ENCODE measurements at places on chromosomes 1 and 21.

- no peak for DNase-seq
Observed at GRCh38 chr1:40708750-40709099, 17.2 kb downstream of the NFYC start.

GRCh38 chr1:245822996-245823395 is 668.2 kb downstream of the KIF26B start:
- DNase-seq: no peak

- DNase-seq: no peak
Observed at GRCh38 chr1:112040891-112041740, 51.6 kb upstream of the KCND3 start.

DNA sequence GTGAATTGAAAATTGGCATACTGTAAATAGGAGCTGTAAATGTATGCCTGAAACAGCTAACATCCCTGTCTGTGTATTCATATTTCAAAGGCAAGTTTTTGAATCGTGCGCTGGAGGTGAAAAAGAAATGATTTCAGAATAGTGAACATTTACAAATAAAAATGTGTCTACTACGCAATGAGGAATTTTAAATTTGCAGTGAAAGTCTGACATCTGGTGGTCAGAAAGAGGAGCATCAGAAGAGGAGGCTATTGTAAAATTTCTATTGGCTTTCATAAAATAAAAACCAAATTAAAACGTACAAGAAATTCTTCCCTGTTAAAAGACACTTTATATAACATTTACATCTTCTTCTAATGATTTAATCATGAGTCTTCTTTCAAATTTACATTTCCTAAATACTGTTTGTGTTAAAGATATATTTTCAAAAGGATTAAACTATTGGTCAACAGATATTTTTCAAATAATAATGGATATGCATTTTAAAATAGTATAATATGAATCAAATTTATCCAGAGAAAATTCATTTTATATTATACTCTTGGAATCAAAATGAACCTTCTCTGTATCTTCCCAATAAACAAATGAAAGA is 113.7 kb upstream of the RRP15 start:
- no peak for DNase-seq

DNA sequence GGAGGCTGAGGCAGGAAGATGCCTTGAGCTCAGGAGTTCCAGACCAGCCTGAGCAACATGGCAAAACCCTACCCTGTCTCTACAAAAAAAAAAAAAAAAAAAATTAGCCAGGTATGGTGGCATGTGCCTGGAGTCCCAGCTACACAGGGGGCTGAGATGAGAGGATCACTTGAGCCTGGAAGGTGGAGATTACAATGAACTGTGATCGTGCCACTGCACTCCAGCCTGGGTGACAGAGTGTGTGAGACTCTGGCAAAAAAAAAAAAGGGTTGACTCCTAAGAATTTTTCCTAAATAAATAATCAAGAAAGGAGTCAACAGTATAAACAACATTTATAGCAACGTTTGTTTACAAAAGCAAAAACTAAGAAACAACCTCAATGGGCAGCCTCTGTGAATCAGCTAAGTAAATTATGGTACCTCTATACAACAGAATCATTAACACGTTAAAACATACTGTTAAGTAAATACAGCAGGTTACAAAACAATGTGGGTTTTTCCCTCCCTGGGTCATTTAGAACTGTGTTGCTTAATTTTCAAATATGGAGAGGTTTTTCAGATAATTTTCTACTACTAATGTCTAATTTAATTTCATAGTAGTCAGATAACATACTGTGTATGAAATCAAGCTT is 56.8 kb downstream of the SLC30A10 start:
- no peak for DNase-seq

DNA sequence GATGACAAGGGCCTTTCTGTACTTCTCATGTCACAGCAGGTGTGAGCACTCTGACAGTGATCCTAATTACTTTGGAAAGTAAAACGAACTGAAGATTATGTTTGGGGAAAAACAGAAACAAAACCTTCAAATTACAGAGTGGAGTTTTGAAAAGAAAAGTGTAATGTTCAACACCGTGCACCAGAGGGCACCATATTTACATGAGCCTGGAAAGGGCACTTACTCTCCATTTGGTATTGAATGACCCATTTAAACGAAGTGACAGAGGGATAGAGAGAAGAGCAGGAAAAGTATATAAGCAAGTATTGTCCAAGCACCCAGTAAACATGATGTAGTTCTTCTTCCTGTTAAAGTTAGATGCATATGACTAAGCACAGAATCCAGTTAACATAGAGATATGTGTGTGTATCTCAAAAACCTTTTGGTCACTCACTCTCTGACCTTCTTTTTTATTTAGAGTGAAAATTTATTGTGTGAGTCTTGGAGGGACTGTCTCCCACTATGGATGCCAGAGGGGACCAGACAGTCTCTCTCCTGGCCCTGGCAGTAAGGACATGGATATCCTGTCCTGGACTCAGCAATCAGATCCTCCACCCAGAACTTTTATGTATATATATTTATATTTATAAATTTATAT is 3.8 kb upstream of the RGSL1 start:
- no peak for DNase-seq

- no peak for DNase-seq
Observed at GRCh38 chr1:153669606-153670005, 1.2 kb downstream of the ILF2 start.

- no peak for DNase-seq
Observed at GRCh38 chr1:196143602-196144342, 464.5 kb downstream of the KCNT2 start.

- no peak for DNase-seq
Observed at GRCh38 chr1:198628067-198628455, 10.8 kb upstream of the PTPRC start.

DNA sequence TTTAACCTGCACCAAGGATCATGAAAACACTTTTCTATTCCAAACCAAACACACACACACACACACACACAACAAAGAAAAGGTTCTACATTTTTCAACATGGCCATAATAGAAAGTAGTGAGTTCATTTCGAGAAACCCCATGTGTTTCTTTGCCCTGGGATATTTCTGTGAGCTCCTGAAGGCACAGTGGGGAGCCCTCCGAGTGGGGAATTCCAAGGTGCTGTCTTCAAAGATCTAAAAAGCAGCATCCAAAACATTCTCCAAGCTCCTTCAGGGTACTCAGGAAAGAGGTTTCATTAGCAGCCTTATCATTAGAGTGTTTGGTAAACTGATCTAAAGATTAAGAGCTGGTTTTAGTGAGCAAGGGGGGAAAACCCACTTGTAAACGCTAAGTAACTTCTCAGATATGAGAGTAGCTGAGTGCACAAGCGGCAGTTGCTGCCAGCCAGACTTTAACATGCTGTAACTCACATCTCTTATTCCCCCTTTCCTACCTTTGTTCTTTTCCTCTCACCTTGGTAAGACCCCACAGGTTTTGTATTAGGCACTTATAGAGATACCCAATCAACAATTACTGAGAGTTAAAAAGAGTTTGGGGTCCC is 38.3 kb downstream of the ZC3H11B start:
- no peak for DNase-seq

- no peak for DNase-seq
Observed at GRCh38 chr1:208309771-208310170, 65.6 kb upstream of the PLXNA2 start.

DNA sequence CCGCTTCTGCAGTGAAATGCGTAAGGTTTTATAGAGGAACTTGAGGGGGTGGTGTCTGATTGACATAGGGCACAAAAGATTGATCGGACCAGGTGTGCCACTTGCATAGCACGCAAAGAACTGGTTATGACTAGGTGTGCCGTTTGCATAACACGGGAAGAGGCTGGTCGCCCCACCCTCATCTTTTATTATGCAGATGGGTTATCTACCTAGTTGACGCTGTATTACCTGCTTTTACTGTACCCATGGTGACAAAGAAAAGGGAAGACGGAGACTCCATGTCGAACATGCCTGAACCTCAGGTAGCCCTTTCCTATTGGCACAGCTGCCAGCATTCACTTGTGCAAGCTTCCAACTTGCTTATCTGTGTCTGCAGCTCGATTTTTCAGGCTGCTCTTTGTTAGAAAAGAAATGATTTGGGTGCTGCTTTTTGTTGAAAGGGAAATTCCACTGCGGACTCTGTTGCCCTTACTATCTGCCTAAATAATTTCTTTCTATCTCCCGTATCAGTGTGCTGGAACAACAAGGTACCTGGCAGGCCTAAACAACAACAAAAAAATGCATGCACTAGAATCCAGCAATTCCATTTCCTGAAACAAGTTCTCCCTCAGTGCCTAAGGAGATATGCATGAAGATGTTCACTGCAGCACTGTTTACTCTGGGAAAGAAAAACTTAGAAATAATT is 194.4 kb upstream of the KAZN start:
- DNase-seq: no peak

- no peak for DNase-seq
Observed at GRCh38 chr1:245748240-245748639, 593.5 kb downstream of the KIF26B start.

DNA sequence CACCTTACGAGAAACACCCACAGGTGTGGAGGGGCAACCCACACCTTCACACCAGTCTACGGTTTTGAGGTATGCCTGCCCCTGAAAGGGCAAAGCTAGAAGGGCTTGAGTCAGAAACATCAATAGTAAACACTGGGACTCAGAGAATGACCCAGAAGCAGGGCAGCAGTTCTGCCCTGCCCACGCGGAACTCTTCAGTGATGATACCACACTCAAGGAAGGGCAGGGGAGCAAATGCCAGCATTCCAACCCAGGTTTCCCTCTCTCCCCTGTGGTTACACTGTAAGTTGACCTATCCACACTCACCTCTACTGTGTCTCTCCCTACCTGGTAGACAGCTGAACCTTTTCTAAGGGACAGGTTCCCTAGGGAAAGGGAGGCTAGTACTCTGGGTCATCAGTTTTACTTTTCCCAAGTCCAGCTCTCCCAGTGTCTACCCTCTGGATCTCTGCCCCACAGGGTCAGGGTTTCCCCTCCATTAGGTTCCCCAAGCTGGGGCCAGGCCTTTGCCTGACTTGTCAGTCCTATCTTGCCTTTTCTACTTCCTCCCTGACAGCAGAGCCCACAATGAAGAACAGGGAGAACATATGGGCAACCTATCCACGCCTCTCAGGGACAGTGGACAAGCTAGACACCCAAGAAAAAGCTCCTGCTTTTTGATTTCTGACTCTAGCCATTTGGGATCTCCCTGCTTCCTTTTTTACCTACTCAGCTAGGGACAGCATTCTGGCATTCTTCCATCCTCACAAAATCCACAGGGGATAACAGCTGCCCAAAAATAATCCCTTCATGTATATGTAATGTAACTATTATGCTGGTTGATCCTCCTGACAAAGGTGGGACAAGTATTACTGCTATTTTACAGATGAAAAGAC is 3.0 kb downstream of the F11R start:
- no peak for DNase-seq

DNA sequence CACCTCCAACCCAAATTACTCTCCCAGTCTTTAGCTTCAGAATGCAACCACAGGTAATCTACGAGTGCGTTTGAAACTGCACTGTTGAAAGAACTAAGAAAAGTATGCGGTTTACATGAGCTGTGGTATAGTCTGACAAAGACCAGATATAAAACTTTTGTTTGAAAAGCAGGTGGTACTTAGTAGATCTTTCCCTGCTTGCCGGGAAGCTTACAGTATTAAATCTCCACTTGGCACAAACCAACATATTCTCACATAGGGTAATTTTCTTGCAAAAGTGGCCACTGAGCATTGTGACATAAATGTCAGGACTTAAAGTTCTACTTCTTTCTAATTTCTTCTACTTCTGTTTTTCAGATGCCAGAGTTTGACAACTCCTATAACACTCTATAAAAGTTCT is 8.4 kb downstream of the RGS2 start:
- no peak for DNase-seq

GRCh38 chr21:44006656-44007055 is 5.5 kb upstream of the TRAPPC10 start:
- DNase-seq: no peak

DNA sequence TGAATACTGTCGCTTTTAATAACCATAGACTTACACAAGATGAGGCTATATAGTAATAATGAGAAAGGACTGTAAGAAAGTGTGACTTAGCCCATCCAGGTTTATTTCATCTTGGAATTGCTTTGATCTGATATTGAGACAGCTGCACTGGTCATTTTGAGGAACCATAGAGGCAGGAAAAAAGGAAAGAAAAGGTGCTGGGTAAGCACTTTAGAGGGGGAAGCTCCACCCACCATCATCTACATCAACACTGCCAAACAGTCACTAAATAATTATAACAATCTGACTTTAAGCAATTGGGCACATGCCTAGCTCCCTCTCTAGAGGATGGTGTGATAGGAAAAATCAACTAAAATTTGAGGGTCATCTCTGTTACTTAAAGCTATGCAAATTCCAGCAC is 70.6 kb upstream of the ST6GALNAC3 start:
- DNase-seq: no peak

DNA sequence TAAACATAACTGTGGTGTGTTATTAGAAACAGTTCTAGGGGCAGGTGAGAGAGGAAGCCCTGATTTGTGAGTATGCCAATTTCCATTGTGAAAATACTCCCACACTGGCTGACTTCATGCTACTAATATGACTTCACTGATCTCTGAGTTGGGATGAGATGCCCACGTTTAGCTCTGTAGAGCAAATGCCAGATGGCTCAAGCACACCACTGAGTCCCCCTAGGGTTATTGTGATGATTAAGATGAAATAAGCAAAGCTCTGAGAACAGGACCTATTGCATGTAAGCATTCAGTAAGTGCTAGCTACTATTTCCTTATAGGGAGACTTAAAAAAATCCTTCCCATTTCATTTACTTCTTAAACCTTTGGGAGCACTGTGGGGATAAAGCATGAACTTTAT is 117.6 kb downstream of the CENPF start:
- DNase-seq: no peak

DNA sequence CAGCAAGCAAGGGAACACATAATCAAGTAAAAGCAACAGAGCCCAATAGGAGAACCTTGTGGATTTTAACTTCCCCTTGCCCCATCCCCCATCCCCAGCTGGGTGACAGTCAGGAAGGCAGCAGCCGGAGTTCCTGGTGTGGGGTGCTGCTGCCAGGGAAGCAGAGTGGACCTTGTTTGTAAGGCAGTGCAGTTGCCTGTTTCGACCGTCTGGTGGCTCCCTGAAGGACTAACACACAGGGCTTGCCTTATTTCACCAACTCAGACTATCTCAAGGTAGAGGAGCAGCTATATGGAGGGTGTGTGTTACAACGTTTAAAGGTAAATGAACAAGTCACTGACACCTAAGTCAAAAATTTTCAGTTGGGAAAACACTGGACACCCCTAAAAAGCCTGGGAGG is 6.6 kb downstream of the KRTAP10-8 start:
- no peak for DNase-seq

DNA sequence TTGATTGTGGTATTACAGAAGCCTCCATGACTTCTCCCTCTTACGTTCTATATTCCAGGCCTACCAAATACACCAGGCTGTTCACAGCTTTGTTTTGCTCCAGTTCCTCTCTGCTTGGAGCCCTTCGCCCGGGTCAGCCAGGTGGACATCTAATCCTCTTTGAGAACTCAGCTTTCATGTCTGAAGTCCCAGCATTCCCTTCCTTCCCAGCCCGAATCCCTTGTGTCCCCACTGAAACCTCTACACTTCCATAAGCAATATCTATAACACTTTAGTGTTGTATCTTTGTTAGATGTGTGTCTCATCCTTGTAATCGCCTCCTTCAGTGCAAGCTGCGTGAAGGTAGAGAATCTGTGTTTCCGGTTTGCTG is 1.9 kb downstream of the RNF11 start:
- DNase-seq: no peak

GRCh38 chr1:111620441-111620971 is 917 bp downstream of the RAP1A start:
- no peak for DNase-seq

- no peak for DNase-seq
Observed at GRCh38 chr21:34517491-34518245, 5.7 kb upstream of the KCNE1 start.

GRCh38 chr1:6509919-6510291 is 18.4 kb upstream of the PLEKHG5 start:
- no peak for DNase-seq

GRCh38 chr1:236734141-236734765 is 48.0 kb downstream of the ACTN2 start:
- DNase-seq: no peak
